MCF 10A (cell line): ENCODE measurements at places on chromosomes 13 and 19.
A peak's percentile ranks its signal among the peaks of the same experiment; 100 is the strongest.

DNA sequence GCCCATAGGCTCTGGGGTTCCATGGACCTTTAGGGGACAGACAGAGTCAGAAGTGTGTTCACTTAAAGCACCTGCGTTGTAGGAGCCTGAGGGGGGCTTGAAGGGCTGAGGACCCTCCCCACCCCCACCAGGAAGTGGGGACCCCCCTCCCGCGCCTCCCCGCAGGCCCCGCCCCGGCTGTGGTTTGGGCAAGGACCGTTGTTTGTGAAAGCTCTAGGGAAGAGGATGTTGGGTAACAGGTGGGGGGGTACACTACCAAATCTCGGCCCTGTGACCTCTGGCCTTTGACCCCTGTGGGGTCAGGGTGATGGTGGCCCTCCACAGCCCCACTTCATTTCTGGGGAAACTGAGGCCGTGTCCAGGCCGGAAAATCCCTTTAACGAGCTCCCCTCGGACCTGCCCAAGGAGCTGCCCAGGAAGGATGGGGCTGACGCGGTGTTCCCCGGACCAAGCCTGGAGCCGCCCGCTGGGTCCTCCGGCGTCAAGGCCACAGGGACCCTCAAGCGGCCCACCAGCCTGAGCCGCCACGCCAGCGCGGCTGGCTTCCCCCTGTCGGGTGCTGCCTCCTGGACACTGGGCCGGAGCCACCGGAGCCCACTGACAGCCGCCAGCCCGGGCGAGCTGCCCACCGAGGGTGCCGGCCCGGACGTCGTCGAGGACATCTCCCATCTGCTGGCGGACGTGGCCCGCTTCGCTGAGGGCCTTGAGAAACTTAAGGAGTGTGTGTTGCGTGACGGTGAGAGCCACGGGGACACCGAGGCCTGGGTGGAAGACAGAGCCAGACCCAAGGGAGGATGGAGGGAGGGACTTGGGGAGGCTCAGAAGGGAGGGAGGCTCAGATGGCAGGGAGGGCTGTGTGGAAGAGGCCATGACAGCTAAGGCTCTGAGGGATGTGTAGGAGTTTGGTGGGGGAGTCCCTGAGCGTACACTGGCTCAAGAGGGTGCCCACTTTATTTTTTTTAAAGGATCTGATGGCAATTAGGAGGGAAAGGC, 1.3 kb downstream of the ARHGAP45 start:
- DNase-seq, result no peak

DNA sequence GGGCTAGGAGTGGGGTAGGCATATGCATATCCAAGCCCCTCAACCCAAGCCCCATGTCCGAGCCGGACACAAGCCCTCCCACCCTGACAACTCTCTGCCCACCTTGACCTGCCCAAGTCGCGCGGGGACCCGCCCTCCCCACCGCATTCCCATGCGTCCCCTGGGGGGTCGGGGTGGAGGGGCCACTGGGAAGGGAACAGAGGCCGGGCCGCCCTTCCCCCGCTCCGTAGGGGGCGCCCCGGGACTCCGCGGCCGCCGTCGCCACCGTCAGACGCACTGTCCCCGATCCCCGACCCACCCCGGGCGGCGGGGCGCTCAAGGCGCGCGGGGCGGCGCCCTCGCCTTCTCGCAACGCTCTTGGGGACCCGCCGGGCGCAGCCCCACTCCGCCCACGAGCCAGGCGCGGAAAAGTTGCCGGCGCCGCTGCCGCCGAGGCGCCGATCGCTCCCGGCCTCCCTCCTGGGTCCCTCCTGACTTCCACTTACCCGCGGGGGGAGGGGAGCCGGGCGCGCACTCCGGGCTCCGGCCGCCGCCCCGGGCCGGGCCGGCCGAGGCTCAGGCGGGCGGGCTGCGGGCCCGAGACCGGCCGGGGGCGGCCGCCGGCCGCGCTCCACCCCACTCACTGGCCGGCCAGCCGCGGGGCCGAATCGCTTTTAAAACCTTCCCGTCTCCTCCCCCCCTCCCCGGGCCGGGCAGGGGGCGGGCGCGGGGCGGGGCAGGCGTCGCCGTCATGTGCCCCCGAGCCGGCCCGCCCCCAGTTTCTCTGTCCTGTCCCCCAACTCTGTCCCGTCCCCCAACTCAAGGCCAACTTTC, 34.4 kb upstream of the NANOS3 start:
- DNase-seq, result peak; percentile 85

DNA sequence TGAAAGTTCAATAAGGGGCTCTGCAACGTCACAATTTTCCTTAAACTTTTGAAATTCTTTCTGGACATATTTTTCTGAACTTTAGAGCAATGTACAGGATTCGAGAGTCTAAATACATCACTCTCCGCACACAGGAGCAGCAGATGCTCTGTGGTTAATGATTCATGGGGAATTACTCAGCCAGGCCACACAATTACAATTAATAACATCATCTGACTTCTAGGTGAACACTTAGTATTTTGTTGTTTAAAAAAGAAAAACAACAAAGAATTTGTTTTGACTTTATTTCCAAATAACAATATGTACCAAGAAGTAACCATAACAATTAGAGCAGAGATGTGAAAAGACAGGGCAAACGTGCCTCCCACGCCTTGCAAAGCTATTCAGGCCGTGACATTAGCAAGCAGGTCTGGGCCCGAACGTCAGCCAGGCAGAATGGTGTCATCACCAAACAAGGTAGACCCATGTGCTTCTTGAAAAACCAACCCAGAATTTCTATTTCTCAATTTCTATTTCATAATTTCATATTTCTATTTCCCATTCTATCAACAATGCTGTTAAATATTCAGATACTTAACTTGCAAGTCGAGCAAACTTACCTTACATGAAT, 236.3 kb downstream of the COL4A1 start:
- peak; percentile 78 for DNase-seq

DNA sequence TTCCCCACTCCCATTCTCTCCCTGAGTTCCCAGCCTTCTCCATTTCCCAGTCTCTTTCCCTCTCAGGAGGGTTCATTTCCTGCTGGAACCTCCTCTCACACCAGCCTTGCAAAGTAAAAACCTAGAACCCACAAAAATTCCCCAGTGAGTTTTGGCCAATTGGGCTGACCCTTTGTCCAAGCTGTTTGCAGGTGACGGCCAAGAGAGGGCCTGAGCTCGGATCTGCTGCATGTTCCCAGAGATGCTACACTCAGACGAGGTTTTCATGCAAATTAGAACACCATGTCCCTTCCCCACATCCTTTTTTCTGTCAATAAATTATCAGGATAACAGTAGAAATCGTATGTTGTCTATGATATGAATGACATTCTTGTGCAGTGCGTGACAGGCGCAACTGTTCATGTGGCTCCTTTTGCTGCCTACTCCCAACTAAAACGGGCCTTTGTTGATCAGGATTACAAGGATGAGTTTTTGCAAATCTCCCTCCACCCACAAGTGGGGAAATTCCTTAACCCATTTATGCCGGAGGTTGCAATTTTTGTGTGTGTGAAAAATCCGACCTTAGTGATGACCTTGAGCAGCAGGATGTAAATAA, 149.5 kb downstream of the CACNA1A start:
- no peak for DNase-seq

DNA sequence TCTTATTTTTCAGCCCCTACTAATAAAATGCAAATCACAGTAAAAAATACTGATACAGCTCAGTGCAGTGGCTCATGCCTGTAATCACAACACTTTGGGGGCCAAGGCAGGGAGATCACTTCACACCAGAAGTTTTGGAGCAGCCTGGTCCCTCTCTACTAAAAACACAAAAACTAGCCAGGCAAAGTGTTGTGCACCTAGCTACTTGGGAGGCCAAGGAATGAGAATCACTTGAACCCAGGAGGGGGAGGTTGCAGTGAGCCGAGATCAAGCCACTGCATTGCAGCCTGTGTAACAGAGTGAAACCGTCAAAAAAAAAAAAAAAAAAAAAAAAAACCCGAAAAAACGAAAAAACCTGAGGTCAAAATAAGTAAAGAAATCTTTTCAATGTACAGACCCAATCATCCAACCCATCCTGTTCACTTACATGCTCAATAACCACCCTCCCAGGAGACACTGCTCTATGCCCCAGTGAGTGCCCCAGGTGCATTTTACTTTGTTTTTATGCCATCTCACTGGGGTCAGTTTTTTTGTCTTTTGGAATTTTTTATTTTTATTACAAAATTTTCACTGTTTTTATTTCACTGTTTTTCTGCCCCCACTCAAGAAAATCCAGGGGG, 107.0 kb downstream of the ZNF486 start:
- no peak for DNase-seq

DNA sequence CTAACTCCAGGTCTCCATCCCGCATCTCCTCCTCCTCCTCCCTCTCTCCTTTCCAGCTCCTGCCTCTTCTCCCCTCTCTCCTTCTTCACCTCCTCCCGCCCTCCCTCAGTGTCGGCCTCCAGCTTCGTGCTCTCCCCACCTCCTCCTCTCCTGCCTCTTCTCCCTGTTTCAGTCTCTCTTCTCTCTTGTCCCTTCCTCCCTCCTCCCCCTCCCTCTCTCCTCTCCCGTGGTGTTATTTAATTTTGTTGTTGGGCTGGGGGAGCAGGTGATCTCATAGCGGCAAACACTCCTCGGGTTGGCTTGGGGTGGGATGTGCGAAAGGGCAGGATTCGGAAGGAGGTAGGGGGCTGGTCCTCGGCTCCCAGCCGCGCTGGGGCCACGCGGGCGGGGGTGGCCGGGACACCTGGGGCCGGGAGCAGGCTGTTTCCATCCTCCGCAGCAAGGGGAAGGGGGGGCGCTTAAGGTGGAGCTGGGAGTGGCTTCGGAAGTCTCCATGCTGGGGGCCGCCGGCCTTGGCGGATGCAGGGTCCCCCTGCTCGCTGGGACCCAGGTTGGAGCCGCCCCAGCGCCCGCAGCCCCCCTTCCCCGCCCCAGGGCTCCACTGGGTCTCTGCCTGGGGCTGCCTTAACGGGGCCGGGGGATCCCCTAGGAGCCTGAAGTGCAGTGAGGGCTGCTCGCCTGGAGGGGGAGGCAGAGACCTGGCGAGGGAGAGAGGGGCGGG, at the start of gene CA11:
Gene CA11 (minus strand): TSS at position 187 of the 721 bp plus-strand sequence. CDS start 555 bp downstream, outside the sequence.
- DNase-seq, result peak; percentile 90

GRCh38 chr13:76620036-76620435, 266.2 kb downstream of the KCTD12 start:
- peak; percentile 24 for DNase-seq
